HS-27A (cell line): ENCODE measurements at places on chromosomes 6 and 20.

- no peak for DNase-seq
Observed at GRCh38 chr20:41480054-41480770, 113.6 kb upstream of the EMILIN3 start.

DNA sequence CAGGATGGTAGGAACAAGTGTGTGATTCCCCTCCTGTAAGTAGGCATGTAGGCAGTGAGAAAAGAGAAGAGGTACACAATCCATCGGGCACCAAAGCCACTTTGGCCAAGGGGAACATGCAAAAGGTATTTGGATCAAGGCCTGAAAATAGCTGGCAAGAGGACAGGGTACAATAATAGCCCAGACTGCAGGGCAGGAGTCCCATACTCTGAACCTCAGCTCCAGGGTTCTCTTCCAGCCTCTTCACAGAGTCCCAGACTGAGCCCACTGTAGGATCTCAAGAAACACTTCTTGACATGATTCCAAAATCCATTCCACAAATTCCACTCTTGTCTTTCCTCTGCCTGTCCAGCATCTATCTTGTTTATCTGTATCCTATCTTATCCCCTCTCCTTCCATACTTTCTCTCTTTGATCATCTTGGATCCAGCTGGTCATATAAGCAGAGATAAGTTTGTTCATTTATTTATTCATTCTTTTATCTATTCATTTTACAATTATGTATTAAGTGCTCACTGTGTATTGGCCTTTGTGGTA lies 19.7 kb downstream of the ACSS2 start:
- no peak for DNase-seq

DNA sequence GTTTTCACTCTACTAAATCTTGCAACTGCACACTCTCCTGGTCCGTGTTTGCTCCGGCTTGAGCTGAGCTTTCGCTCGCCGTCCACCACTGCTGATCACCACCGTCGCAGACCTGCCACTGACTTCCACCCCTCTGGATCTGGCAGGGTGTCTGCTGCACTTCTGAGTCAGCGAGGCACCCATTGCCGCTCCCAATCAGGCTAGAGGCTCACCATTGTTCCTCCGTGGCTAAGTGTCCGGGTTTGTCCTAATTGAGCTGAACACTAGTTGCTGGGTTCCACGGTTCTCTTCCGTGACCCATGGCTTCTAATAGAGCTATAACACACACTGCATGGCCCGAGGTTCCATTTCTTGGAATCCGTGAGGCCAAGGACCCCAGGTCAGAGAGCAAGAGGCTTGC lies 98.6 kb upstream of the GPR6 start:
- DNase-seq = no peak

GRCh38 chr6:12957321-12958051 lies 240.9 kb downstream of the PHACTR1 start:
- no peak for DNase-seq

DNA sequence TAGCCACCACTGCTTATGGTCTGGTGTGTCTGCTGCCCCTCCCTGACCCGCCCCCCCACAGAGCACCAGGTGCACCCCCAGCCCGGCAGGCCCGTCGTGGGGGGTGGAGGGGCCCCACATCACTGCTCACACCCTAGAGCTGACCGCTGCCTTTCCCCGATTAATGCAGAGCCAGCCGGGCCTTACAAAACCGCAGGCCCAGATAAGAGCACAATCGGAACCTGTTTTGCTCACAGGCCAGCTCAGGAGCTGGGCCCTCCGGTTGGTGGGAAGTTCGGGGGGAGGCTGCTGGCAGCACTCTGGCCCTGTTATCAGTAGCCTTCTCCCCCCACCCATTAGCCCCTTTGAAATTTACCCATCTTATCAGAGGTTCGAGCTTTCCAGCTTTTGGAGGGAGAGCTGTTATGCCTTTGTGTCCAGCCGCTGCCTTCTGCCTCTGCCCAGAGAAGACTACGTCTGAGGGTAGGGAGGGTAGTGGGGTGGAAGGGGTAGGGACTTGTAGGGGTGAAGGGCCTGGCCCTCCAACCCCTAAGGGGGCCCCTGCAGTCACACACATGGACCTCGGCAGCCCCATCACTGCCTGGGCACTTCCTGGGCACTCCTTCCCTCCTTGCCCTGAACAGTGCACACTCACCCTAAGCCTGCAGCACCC lies 6.9 kb upstream of the SPDEF start:
- no peak for DNase-seq

- no peak for DNase-seq
Observed at GRCh38 chr6:41416501-41416837, 81.1 kb downstream of the NCR2 start.

GRCh38 chr20:17430125-17430950 lies 100.8 kb downstream of the BFSP1 start:
- DNase-seq = no peak

DNA sequence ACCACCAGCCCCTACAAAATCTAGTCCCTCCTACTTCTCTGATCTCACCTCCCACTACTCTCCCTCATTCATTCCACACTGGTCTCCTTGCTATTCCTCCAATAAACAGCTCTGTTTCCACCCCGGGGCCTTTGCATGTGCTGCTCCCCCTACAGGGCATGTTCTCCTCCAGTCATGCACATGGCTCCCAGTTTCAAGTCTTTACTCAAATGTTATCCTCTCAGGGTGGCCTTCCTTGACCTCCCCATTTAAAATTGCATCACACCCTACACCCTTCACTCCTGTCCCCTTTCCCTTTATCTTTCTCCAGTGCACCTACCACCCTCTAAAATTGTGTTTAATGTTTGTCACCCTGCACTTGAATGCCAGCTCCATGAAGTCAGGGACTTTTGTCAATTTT lies 174.5 kb downstream of the MRPL14 start:
- DNase-seq = no peak

DNA sequence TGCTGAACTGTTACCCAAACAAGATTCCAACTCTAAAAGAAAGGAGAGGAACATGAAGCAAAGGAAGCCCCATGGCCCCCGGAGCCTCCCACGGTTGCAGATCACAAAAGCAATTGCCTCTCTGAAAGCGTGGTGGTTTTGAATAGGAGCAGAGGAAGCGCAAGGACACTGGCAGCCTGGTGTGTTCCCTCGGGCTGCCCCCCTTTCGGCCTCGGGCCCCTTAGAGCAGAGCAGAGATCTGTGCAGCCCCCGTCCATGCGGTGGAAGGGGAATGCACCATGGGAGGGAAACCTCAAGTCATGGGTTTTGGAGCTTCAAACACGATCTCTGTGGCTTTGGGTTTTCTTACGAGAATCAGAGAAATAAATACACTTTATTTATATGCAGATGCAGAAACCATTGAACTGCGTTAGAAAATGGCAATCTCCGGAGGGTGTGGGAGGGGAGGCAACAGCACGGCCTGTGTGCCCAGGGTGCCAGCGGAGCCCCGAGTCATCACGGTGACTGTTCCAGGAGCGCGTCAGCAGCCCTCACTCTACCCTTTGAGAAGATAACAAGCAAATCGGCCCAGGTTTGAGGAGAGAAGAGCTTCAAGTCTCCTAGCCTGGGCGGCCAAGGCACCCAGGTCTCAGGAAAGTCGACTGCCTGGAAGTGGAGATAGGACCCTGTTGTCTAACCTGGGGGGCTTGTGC lies 20.5 kb downstream of the FOXF2 start:
- no peak for DNase-seq
